ENCODE measurements at places on chromosomes 7 and 10. TPM values are rescaled to one million over a fixed set of nuclear protein-coding genes. Genes with fewer than 3 reads are reported as not detected.

Gene TMEM236
- 0.09 TPM for total RNA-seq

GRCh38 chr7:93092757-93093370 lies 24.9 kb downstream of the SAMD9 start:
- no peak for DNase-seq
- H3K4me3 ChIP-seq = no peak overlapping the region
- peaks cover 13% of the 10 kb centered on the region for H3K27me3 ChIP-seq
- H3K27ac ChIP-seq = no peak overlapping the region
- H3K4me1 ChIP-seq = no peaks in the 10 kb centered on the region

- H3K4me3 ChIP-seq = no peak overlapping the region
- H3K27me3 ChIP-seq = no peaks in the 10 kb centered on the region
- H3K36me3 ChIP-seq = peaks cover 40% of the 10 kb centered on the region
- no peak overlapping the region for H3K27ac ChIP-seq
Measured at GRCh38 chr10:110978204-110978603, 58.8 kb downstream of the SHOC2 start.

Gene GCK
- 0.13 TPM for total RNA-seq

Gene CALML3
- not detected for total RNA-seq

GRCh38 chr10:128064970-128065580 lies 61.1 kb downstream of the MKI67 start:
- peak overlapping the region; percentile 86 for H3K27ac ChIP-seq
- H3K36me3 ChIP-seq = peaks cover 52% of the 10 kb centered on the region
- H3K4me3 ChIP-seq = peak overlapping the region; percentile 57
- DNase-seq = no peak
- H3K27me3 ChIP-seq = no peaks in the 10 kb centered on the region

DNA sequence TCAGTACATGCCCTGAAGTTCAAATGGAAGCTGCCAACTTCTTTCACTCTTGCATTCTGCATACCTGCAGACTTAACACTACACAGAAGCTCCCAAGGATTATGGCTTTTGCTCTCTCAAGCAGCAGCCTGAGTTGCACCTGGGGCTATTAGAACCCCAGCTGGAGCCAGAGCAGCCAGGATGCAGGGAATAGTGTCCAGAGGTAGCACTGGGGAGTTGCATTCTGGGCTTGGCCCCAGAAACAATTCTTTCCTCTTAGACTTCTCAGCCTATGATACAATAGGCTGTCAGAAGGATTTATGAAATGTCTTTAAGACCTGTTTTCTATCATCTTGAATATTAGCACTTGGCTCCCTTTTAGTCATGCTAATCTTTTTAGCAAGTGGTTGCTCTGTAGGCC lies 886.7 kb upstream of the GHITM start:
- H3K4me3 ChIP-seq = no peak overlapping the region
- no peak overlapping the region for H3K27ac ChIP-seq
- no peaks in the 10 kb centered on the region for H3K27me3 ChIP-seq
- no peaks in the 10 kb centered on the region for H3K4me1 ChIP-seq

GRCh38 chr7:5421714-5422395 lies 1.8 kb downstream of the TNRC18 start:
- H3K4me3 ChIP-seq = peak overlapping the region; percentile 72
- H3K27me3 ChIP-seq = peaks cover 36% of the 10 kb centered on the region
- H3K27ac ChIP-seq = no peak overlapping the region
- H3K36me3 ChIP-seq = no peaks in the 10 kb centered on the region
- DNase-seq = peak; percentile 26

- H3K27me3 ChIP-seq = no peaks in the 10 kb centered on the region
- peaks cover 11% of the 10 kb centered on the region for H3K36me3 ChIP-seq
- no peak overlapping the region for H3K27ac ChIP-seq
- peaks cover 29% of the 10 kb centered on the region for H3K4me1 ChIP-seq
Measured at GRCh38 chr7:156889089-156889488, 3.9 kb downstream of the LMBR1 start.

Gene CYP3A5
- total RNA-seq = not detected

DNA sequence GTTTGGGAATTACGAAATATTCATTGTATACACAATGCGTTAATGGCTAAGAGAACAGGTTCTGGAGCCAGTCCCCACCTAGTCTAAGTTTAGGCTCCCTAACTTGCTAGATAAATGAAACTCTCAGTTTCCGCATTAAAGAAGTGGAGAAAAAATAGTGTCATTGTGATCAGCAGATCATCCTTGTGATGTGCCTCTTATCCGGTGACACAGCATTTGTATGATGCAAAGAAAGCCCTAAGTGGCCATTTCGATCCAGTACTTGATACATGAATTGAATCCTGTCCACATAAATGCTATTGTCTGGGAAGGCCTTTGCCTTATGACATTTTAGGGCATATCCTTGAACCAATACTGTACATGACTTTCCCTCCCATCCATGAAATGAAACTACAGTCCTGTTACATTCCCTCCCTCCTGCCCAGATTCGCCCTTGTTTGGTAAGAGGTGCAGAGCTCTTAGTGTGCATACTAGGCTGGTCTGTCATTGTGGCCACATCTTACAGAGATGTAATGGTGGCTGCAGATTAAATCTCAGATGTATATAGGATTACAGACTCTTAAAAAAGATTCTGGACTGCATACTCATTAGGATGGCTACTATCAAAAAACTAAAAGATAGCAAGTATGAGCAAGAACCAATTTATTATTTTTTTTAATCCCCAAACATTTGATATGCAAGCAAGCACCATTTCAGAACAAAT lies 80.9 kb downstream of the LRRC4 start:
- H3K4me1 ChIP-seq = peaks cover 6% of the 10 kb centered on the region
- no peaks in the 10 kb centered on the region for H3K27me3 ChIP-seq
- H3K4me3 ChIP-seq = no peak overlapping the region
- H3K27ac ChIP-seq = no peak overlapping the region

GRCh38 chr7:80414331-80414730 lies 97.5 kb downstream of the GNAT3 start:
- H3K4me1 ChIP-seq = no peaks in the 10 kb centered on the region
- DNase-seq = no peak
- H3K36me3 ChIP-seq = no peaks in the 10 kb centered on the region
- no peak overlapping the region for H3K27ac ChIP-seq
- H3K4me3 ChIP-seq = no peak overlapping the region

DNA sequence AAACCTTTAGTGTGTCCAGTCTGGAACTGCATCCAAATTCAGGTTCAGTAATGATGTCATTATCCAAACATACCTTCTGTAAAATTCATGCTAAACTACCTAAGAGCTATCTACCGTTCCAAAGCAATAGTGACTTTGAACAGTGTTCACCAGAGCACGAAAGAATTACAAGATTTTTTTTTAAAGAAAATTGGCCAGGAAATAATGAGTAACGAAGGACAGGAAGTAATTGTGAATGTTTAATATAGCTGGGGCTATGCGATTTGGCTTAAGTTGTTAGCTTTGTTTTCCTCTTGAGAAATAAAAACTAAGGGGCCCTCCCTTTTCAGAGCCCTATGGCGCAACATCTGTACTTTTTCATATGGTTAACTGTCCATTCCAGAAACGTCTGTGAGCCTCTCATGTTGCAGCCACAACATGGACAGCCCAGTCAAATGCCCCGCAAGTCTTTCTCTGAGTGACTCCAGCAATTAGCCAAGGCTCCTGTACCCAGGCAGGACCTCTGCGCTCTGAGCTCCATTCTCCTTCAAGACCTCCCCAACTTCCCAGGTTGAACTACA lies 694 bp upstream of the FAS start:
- peak overlapping the region; percentile 88 for H3K27ac ChIP-seq
- peaks cover 10% of the 10 kb centered on the region for H3K36me3 ChIP-seq
- H3K4me1 ChIP-seq = peaks cover 46% of the 10 kb centered on the region
- peak overlapping the region; percentile 95 for H3K4me3 ChIP-seq
- DNase-seq = no peak
- no peaks in the 10 kb centered on the region for H3K27me3 ChIP-seq

GRCh38 chr7:46322937-46323336 lies 401.9 kb upstream of the IGFBP3 start:
- no peak overlapping the region for H3K4me3 ChIP-seq
- no peaks in the 10 kb centered on the region for H3K27me3 ChIP-seq
- H3K4me1 ChIP-seq = no peaks in the 10 kb centered on the region

- peaks cover 38% of the 10 kb centered on the region for H3K4me1 ChIP-seq
- DNase-seq = no peak
- H3K36me3 ChIP-seq = no peaks in the 10 kb centered on the region
- H3K27ac ChIP-seq = peak overlapping the region; percentile 75
- H3K27me3 ChIP-seq = no peaks in the 10 kb centered on the region
- peak overlapping the region; percentile 16 for H3K4me3 ChIP-seq
Measured at GRCh38 chr7:20298486-20298901, 32.2 kb upstream of the ITGB8 start.

DNA sequence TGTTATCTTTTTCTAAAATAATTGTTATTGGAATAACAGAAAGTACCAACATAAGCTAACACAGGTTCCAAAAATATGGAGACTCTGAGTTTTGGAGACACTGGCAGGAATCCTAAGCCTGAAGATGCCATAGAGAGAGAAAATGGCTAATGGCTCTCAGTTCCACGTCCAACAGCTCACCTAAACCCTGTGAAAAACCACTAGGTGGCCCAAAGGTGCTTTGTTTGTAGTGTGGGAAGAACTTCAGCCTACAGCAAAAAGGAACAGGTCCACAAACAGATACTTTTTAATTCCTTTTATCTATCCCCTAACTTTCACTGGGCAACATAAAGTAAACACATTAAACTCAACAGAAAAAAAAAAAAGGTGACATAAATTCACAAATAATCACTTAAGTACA lies 272.3 kb downstream of the SEMA3D start:
- H3K27ac ChIP-seq = no peak overlapping the region
- DNase-seq = no peak
- no peaks in the 10 kb centered on the region for H3K4me1 ChIP-seq

DNA sequence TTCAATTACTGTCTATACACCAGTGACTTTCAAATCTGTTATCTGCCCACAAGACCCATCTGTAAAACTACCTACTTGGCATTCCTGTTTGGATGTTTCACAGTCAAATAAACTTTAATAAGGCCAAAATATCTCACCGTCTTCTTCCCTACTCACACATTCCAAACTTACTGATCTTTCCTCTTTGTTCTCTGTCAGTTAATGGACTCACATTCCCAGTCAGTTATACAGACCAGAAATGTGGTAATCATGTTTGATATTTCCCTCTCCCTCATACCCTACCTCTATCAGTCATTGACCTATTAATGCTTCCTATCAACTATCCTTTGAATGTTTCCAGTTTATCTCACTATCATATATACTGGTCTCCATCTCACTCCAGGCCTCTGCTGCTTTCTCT lies 28.5 kb upstream of the HDAC9 start:
- H3K4me1 ChIP-seq = peaks cover 24% of the 10 kb centered on the region
- no peaks in the 10 kb centered on the region for H3K36me3 ChIP-seq
- H3K4me3 ChIP-seq = no peak overlapping the region
- DNase-seq = no peak

Gene OR2A12
- not detected for total RNA-seq

Gene LMTK2
- 9.6 TPM for total RNA-seq

DNA sequence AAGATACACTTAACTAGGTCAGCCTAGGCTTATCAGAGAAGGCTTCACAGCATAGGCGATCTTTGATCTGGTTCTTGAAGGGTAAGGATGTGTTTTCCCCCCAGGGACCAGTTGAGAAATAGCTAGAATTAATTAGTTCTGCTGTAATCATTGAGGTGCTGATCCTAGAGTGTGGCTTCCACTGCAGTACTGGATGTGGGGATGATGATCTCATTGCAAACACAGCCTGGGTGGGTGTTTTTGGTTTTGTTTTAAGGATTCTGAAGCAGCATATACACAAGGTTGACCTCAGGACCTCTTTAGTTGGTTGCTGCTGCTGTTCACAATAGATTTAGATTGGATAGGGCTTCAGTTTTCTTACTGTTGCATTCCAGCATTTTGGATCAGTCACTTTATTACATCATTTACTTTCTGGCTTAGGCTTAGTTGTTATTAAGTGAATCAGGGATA lies 159.7 kb downstream of the AUTS2 start:
- no peaks in the 10 kb centered on the region for H3K27me3 ChIP-seq
- no peak for DNase-seq
- H3K36me3 ChIP-seq = no peaks in the 10 kb centered on the region

GRCh38 chr10:127899766-127900387 lies 7.0 kb upstream of the PTPRE start:
- no peak overlapping the region for H3K4me3 ChIP-seq
- H3K4me1 ChIP-seq = no peaks in the 10 kb centered on the region
- no peak overlapping the region for H3K27ac ChIP-seq
- no peak for DNase-seq
- H3K27me3 ChIP-seq = peaks cover 21% of the 10 kb centered on the region
- H3K36me3 ChIP-seq = no peaks in the 10 kb centered on the region

DNA sequence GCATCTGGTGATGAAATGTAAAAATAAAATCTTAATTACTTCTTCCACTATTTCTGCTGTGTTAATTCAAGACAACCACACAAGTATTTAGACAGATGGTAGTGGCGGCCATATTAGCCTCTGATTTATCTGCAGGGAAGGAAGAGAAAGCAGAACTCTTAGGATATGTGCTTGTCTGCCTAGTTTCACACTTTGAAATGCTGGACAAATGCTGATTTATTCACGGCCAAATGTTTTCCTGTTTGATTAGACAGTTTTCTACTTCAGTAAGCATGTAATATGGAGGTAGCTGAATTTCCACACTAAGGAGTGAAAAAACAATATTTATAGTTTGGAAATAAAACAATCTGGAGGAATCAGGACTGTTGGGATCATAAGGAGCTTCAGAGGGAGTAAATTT lies 158.1 kb downstream of the AGMO start:
- no peak overlapping the region for H3K27ac ChIP-seq
- DNase-seq = no peak
- H3K4me3 ChIP-seq = no peak overlapping the region
- no peaks in the 10 kb centered on the region for H3K36me3 ChIP-seq

DNA sequence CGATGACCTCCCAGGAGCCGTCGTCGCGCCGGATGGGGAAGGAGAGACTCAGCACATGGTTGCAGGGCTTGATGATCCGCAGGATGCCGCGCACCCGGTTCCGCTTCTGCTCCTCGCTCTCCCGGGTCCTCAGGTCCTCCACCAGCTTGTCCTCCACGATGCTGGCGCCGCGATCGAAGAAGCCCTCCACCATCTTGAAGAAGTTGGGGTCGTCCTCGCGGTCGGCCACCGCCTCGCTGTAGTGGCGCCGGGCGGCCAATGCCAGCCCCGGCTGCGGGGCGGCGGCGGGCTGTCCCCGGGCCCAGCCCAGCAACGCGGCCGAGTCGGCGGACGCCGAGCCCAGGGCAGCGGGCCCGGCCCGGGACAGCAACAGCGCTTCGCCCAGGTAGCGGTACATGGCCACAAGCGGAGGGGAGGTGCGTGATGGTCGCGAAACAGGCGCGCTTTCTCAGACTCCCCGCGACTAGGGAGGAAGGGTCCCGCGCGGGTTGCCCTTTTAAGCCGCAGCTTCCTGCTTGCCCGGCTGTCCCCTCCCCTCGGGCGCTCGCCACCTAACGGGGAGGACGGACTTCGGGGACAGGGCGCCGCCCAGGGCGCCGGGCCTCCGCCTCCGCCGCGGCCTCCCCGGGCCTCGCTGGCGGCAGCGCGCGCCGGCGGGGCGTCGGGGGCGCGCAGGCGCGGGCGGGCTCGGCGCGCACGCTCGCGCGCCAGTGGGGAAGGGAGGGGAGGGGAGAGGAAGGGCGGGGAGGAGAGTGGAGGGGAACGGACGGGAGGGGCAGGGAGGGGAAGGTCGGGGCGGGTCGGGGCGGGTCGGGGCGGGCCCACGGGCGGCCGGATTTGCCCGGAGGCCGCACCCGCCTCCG lies at the start of the genes GLUD1 and SHLD2:
GLUD1 (minus strand) TSS at position 471 of the 863 bp plus-strand sequence; CDS start at position 397, 74 bp downstream.
SHLD2 (plus strand) TSS at position 834 of the 863 bp plus-strand sequence. CDS start 56,149 bp downstream, outside the sequence.
- peaks cover 21% of the 10 kb centered on the region for H3K36me3 ChIP-seq
- peak; percentile 89 for DNase-seq
- H3K4me1 ChIP-seq = peaks cover 42% of the 10 kb centered on the region
- no peaks in the 10 kb centered on the region for H3K27me3 ChIP-seq

GRCh38 chr10:127194111-127194510 lies 2.3 kb downstream of the INSYN2A start:
- no peaks in the 10 kb centered on the region for H3K36me3 ChIP-seq
- no peak overlapping the region for H3K27ac ChIP-seq
- no peaks in the 10 kb centered on the region for H3K4me1 ChIP-seq
- peaks cover 27% of the 10 kb centered on the region for H3K27me3 ChIP-seq
- no peak for DNase-seq

Gene UPK3BL1
- total RNA-seq = 58.8 TPM

Data from activated B cell treated with CpG ODN at 0.5 μM for 24 hours (primary cell).